ENCODE measurements at places on chromosomes 5 and 9.
A peak's percentile ranks its signal among the peaks of the same experiment; 100 is the strongest.

- DNase-seq: no peak
These were observed 156.0 kb downstream of the COL23A1 start for GRCh38 chr5:178434016-178434761.

GRCh38 chr5:72451741-72452505 is 55.3 kb downstream of the ZNF366 start:
- DNase-seq: peak; percentile 80

DNA sequence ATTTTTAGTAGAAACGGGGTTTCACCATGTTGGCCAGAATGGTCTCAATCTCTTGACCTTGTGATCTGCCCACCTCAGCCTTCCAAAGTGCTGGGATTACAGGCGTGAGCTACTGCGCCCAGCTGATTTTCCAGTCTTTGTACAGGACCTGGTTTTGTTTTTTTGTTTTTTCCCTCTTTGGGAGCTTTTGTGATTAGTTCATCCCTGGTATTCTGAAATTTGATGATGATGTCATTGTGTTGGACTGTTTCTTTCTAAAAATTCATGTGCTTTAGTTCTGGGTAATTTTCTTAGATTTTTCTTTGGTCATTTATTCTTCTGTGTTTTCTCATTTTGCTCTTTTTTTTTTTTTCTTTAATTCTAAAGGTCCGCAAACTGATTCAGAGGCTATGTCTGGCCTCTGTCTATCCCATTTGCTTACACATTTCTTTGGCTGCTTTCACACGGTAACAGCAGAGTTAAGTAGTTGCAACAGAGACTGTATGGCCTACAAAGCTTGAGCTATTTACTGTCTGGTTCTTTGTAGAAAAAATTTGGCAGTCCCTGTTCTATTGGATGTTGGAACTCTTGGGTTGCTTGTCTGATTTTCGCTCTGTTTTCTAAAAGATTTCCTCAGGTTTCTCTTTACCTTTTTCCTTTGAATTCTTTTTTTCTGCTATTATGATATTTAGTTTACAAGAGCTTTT is 24.8 kb downstream of the STX17 start:
- peak; percentile 28 for DNase-seq

GRCh38 chr5:35473589-35473988 is 144.1 kb upstream of the SPEF2 start:
- DNase-seq: no peak

DNA sequence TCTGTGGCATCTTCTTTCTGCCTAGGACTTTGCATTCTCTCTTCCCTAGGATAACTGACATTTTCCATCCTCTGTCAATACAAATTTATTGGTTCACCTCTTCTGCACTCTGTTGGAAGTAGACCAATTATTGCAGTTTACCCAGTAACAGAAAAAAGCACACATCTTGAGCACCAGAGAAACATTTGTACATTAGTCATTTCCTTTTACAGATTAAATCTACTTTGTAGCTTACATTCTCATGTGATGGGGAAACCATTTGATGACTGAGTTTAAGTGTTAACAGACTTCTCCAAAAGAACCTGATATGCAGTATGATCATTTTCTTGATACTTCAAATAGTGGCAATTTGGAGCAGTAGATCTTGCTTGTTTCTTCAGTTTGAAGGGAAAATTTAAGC is 1098.8 kb downstream of the DTWD2 start:
- peak; percentile 76 for DNase-seq

GRCh38 chr9:2777454-2777853 is 60.1 kb downstream of the KCNV2 start:
- DNase-seq: no peak

DNA sequence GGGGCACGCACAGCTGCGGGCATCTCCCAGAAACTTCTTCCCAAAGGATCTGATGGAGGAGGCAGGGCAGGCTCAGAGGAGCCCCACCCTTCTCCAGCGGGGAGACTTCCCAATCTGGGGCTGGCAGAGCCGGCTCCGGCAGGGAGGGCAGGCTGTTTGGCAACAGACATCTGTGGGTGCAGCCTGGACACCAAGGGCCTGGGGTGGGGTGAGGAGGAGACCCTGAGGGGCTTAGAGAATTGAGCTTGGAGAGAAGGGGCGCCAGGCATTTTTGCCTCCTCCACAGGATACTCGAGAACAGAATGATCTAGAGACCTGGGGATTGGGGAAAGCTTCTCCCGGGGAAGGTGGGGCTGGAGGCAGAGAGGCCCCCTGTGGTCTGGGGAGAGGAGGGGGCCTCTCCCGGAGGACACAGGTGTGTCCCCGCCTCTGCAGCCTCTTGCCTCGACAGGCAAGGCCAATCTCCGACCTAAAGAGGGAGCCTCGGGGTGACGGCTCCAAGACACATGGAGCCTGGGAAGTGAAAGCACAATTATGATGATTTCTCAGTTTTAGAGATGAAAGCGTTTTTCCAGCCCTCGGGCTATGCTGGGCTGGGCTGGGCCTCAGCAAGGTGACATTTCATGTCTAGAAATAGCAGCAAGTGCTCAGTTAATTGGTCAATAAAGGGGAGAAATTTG is 8.4 kb downstream of the LHX3 start:
- DNase-seq: no peak

DNA sequence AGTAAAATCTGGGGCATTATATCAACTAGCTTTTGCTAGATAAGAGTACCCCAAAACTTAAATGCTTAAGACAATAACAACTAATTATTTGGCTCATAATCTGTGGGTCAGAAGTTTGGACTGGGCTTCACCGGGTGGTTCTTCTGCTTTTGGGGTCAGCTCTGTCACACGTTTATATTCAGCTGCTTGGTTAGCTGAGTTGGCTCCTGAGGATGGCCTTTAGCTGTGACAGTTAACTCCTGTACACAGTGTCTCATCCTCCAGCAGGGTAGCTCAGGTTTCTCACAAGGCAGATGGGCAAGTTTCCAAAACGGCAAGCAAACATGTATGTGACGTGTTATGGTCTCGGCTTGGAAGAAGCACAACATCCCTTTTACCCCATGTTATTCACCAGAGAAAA is 488.2 kb downstream of the TLE4 start:
- DNase-seq: no peak
